Fibroblast of pulmonary artery (primary cell): ENCODE measurements at places on chromosomes 6 and 20.

DNA sequence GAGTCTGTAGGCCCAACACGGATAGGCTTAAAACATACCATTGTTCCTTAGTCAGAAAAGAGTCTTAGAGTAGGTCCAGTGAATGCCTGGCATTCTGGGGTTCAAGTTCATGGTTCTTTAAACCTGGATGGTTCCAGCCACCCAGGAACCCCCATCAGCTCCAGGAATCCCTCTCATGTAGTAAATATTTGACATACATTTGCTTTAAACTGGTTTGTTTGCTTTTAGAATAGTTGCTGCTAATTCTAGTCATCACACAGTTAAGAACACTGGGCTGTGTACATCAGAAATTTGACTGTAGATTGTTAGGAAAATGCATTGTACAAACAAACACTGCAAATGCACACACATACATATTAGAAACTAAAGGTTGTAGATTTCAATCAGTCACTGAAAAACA lies 30.6 kb upstream of the PBOV1 start:
- DNase-seq, result no peak

DNA sequence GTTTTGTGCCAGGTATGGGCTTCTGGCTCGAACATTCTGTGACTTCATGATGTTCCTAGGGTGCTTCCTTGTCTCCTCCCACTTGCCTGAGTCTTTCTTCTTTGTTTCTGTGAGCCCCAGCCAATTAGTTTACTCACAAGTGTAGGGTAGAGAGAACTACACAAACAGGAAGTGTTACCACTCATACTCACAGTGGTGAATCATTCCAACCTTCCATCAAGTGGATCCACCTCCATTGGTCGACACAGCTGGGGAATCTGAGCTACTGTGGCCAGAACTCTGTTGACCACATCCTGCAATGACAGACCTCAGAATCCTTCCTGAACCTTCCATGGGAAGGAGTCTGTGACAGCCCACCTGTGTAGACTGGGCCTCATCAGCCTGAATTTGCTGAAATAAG lies 76.8 kb downstream of the UNC5CL start:
- peak; percentile 83 for DNase-seq

DNA sequence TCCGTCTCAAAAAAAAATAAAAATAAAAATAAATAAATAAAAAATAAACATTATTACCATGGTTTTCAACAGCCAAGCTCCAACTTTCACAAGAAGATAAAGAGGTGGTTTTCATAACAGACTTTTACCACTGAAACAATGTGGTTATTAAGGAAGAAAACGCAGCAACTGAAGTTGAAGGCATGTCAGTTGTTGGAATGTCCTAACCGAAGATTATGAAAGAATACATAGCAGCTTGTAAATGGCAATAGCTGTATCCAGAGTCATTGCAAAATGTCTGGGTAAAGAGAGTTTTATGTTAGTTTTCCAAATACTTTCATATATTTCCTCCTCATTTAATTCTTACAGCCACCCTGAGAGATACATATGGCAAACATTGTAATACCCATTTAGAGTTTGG lies 161.6 kb upstream of the MARCKS start:
- DNase-seq, result peak; percentile 87

DNA sequence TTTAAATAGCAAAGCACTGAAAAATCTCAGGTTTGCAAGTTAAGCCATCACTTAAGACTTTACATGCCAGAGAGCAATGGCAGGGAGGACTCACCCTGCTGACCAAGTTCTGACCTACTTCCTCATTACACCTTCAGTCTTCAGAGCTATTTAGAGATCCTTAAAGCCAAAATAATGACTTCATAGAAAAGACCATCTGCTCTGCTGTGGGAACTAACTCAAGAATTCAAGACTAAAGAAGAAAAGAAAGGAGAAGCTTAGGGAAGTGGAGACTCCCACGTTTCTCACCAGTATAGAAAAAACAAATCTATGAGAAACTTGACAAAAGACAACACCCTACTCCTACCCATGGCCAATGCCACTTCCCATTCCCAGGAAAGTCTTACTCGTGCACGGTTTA lies 28.6 kb downstream of the XPO5 start:
- no peak for DNase-seq

GRCh38 chr20:36098364-36098763 lies 56.2 kb upstream of the EPB41L1 start:
- peak; percentile 89 for DNase-seq

GRCh38 chr6:37130704-37131103 lies 39.2 kb upstream of the PIM1 start:
- DNase-seq, result no peak

- DNase-seq, result no peak
Measured at GRCh38 chr20:48742912-48743680, 84.7 kb downstream of the PREX1 start.

DNA sequence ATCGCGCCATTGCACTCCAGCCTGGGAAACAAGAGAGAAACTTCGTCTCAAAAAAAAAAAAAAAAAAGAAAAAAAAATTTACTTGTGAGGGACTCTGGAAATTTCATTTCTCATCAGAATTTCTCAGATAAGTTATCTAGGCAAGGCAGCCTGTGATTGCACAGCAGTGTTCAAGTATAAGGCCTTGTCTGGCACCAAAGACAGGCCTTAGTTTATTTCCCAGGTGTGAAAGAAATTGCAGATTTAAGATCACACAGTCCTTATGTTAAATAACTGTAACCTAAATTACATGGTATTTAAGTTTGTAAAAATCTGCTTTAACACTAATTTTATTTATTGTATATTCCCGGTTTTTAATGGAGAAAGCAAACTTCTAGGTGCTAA lies 34.8 kb downstream of the HFE start:
- no peak for DNase-seq

- no peak for DNase-seq
Measured at GRCh38 chr6:36805096-36805797, 34.0 kb downstream of the CPNE5 start.

DNA sequence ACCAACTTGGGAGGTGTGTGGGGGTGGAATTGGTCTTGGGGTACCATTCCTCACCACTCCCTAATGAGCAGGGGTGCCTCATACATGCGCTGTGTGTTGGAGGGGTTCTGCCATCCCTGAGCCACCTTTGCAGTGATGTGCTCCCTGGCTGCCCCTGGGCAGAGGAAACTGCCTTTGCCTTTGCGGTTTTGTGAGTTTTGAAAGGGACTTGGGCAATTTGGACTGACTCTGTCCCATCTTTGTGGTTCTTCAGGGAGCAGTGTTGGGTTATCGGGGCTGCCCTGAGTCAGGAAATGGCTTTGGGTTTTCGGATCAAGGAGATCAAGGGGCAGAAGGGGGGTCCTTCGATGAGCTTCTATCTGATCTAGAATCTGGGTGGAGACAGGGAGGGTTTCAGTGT lies 3.9 kb upstream of the PHACTR3 start:
- no peak for DNase-seq

DNA sequence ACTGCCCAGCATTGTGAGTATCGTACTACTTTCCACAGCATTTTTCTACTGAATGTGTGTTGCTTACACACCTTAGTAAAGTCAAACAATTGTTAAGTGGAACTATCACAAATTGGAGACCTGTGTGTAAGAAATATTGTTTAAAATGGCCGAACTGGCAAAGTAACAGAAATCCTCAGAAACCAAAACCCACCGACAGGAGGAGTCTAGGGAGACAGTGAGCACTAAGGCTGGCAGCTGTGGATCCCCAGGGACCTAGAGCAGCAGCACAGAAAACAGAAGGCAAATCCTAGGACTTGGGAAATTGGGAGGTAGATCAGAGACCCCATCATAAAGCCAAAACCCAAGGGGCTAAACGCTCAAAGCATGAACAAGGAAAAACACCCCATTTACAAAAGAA lies 69.9 kb downstream of the SESN1 start:
- DNase-seq, result peak; percentile 35

GRCh38 chr6:109015176-109015575 lies 79.5 kb downstream of the SESN1 start:
- no peak for DNase-seq

DNA sequence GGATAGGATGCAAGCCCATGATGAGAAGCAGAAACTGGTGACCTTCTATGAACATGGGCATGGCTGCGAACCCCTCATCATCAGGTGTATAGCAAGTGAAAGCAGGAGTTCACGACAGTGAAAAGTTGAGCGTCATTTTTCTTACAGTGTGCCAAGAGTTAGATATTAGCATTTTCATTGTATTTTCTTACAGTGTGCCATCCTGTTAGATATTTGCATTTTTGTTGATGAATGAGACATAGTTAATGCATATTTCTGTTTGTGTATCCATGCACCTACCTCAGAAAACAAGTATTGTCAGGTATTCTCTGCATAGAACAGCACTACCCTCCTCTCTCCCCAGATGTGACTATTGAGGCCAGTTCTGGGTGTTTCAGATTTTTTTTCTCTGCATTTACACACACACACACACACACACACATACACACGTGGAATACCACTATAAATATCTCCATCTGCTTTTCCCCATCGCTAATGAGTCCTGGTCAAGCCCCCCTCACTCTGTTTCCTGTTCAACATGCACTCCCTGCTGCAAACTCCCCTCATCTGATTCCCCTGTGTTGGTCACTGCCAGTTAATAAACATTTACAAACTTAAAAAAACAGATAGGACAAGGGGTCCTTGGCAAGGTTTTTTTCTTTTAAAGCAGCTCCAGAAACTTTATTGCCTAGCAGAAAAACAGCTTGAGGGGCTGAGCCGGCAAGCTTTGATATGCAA lies 41.7 kb downstream of the PLN start:
- no peak for DNase-seq

DNA sequence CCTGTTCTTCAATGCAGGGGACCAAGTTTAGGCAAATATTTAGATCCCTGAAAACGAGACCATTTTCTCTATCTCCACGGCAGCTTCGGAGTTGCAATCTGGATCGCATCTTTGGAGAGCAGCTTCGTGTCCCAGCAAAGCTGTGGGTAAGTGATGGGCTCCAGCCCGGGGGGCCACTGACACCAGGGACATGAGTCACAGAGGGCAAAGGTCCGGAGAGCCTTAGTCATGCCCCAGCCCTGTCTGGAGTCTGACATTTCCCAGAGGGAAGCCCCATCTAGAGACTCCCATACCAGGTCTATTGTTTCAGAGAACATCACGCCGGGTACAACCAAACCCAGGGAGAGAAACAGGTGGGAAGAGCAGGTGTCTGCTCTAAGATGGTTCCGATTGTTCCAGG lies 95.9 kb downstream of the NFATC2 start:
- peak; percentile 69 for DNase-seq

DNA sequence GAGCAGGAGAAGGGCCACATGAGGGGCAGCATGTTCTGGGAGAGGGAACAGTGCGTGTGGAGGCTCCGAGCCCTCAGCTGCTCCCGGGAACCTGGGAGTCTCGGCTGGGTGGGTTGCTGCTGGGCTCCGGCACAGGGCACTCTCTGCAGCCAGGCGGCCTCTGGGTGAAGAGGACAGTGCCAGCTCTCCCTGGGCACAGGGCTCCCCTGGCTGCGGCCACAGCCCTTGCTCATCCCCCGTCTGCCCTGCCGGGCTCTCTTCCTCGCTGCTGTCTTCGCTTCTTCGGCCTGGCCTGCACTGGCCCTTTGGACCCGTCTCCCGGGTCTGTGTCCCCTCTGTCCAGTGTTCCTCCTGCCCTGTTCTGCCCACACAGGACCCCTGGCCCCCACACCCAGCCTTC lies 48.2 kb downstream of the CDH4 start:
- no peak for DNase-seq

- DNase-seq, result no peak
Measured at GRCh38 chr20:44282192-44282591, 28.8 kb downstream of the FITM2 start.

DNA sequence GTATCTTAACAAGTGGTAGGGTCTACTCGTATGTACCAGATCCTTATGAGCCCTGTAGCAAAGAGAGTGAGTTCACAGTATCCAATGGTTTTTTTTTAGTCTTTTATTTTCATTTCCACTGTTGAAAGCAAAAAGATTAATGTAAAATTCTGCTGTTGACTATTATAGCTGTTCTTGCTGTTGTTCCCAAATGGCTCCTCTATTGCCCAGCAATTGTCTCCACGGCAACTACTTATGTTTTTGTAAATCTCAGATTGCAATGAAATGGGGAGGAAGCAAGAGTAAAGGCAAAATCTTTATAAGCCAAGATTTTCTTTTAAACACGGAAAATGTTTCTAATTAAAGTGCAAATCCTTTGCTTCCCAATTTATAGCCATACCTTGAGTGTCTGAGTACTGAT lies 406.1 kb downstream of the EPM2A start:
- no peak for DNase-seq

GRCh38 chr6:53065266-53066076 lies at the start of gene FBXO9:
FBXO9 (plus strand) TSS chr6:53065404; CDS start chr6:53065790, 386 bp downstream.
- no peak for DNase-seq

- no peak for DNase-seq
Measured at GRCh38 chr6:153624528-153624927, 414.5 kb upstream of the OPRM1 start.

GRCh38 chr6:37765182-37765775 lies 54.2 kb upstream of the ZFAND3 start:
- DNase-seq, result no peak

DNA sequence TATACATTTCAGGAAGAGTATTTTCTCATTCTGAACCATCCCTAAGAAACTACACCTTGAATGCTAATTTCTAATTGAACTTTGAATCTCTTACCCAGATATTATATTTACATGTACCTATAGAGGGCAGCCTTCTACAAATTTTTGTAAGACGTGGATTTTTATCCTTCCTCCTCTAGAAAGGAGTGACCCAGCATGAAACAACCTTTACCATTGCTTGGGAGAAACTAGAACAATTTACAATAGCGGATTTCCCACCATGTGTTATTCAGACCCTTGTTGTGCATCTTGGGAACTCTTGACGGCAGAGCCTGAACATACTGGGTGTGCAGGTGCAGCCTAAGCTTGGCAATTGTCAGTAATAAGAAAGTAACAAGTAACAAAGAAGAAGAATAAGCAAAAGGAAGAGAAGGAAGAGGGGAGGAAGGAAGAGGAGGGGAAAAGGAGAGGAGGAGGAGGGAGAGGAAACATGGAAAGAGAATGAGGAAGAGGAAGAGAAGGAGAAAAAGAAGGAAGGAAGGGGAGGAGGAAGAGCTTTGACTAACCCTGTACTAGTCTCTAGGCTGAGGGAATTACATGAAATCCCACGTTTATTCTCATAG lies 10.8 kb upstream of the TAAR1 start:
- peak; percentile 75 for DNase-seq

DNA sequence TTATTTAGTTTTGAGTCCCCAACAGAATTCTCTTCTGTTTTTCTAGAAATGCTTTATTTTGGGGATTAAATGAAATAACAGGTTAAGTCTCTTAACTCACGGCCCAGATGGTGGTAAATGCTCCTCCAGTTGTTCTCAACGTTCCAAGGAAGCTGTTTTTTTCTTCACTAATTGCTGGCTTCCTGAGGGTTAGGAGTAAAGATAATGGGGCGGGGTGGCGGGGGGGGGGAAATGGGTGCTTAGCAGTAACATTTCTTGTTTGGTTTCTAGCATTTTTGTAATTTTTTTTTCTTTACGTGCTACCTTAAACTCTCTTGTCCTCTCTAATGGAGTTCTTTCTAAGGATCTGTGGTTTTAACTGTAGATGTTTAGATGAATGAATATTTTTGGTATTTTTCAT lies 2.2 kb downstream of the SRSF3 start:
- DNase-seq, result no peak
